ENCODE measurements at places on chromosomes 12 and 14.
A peak's percentile ranks its signal among the peaks of the same experiment; 100 is the strongest.

DNA sequence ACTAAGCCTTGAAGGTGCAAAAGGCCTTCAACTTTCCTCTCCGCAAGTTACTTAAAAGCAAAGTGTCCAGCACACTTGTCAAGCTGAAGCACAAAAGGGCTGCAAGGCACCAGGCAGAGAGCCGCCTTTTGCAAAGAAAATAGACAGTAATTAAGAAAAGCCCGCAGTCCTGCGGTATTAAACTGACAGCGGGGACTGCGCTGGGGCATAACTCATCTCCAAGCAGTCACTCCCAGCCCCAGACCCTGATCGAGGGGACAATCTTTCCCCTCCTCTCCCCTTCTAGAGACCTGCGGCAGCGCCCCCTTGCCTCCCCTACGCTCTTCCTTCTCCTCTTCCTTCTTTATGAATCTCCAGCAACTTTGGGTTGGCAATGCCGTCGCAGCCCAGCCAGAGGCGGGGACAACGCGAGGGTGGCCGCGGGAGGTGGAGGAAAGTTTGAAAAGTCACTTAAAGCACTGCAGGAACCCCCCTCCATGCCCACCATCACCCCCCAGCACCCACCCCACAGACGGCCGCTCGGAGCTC is 200.9 kb upstream of the CAND1 start:
- DNase-seq: peak; percentile 79

DNA sequence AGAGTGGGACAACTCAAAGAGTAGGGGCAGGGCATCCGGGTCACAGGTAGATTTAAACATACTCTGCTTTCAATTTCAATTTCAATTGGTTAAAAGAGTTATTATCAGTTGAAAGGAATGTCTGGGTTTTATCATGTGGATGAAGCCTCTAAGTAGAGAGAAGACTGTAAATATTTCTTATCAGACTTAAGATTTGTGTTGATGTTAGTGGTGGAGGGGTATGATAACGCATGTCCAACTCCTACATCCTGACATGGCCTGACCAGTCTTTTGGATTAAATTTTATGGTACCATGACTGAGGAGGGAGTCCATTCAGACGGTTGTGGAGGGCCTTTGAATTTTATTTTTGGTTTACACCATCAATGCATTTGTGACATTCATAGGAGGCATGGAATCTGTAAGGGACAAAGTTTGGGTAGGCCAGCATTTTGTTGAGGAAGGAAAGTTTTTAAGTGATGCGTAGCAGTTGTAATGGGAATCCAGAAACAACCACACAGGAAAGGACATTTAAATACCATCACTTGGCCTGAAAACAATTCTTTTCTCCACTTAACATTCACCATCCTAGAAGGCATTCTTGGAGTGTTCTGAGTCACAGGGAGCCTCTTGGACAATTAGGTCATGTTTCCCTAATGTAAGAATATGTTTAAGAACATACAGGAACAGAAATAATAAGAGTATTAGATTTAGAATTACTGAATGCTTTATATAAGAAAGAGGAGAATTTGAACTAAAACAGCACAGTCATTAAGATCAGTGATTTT is 371.9 kb downstream of the ATP23 start:
- no peak for DNase-seq

GRCh38 chr12:104507672-104508071 is 50.9 kb downstream of the CHST11 start:
- DNase-seq: no peak

- DNase-seq: no peak
Measured at GRCh38 chr12:75611041-75611440, 99.6 kb upstream of the KRR1 start.

- DNase-seq: no peak
Measured at GRCh38 chr12:131118371-131118770, 164.7 kb downstream of the ADGRD1 start.

GRCh38 chr14:32603992-32604565 is 275.0 kb downstream of the AKAP6 start:
- DNase-seq: no peak

DNA sequence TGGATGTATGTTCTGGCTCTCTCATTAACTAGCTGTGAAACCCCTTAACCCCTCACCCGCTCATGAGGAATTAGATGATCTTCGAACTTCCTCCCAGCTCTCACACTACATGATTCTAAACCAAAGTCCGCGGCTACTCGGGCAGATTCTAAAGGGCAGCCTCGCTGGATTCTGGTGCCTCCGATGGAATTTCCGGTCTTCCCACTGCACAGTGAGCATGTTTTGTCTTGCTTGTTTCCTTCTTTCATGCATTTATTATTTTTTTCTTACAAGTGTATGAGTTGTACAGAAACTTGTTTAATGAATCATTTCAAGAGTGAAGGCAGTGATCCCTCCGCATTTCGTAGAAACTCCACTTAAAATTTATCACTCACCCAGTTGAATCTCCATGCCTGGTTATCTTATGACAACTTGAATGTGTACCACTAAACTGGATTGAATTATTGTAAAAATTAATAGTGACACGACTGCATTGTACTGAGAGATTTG is 4.5 kb upstream of the HCAR3 start:
- no peak for DNase-seq

- DNase-seq: no peak
Measured at GRCh38 chr12:25855716-25856115, 102.8 kb upstream of the RASSF8 start.

- DNase-seq: peak; percentile 52
Measured at GRCh38 chr12:122138616-122139015, 35.4 kb downstream of the IL31 start.

GRCh38 chr12:71662849-71663560 is 643 bp downstream of the ZFC3H1 start:
- peak; percentile 85 for DNase-seq

DNA sequence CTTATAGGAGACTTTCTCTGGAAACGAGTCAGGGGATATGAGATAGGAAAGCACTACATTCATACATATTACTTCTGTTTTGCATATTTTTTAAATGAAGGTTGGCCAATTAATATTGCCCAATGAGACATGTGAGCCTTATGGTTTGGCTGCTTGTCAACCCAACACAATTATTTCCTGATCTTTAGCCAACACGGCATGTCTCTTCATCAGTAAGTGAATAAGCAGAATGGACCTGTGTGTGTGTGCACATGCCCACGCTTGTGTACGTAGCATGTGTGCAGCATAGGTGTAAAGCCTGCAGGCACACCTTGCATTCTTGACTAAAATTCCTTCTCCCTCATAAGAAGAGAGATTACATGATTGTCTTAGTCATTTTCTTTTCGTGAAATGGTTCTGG is 88.3 kb downstream of the STON2 start:
- DNase-seq: no peak

DNA sequence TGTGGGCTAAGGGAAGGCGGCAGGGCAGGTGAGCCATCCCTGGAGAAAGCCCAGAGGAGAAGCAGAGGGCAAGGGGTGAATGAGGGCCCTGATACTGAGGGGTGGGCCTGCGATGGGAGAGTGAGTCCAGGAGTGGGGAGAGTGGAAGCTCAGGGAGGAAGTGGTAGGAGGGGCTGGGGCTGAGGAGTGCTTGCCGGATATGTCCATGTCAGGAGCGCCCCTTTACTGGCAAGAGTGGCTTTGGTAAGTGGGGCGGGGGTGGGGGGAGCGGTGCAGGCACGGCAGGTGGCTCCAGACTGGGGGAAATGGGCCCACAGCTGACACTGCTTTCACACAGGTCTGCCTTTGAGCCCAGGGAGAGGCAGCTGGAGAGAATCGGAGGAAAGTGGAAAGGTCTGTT is 86.4 kb upstream of the GPR68 start:
- no peak for DNase-seq

DNA sequence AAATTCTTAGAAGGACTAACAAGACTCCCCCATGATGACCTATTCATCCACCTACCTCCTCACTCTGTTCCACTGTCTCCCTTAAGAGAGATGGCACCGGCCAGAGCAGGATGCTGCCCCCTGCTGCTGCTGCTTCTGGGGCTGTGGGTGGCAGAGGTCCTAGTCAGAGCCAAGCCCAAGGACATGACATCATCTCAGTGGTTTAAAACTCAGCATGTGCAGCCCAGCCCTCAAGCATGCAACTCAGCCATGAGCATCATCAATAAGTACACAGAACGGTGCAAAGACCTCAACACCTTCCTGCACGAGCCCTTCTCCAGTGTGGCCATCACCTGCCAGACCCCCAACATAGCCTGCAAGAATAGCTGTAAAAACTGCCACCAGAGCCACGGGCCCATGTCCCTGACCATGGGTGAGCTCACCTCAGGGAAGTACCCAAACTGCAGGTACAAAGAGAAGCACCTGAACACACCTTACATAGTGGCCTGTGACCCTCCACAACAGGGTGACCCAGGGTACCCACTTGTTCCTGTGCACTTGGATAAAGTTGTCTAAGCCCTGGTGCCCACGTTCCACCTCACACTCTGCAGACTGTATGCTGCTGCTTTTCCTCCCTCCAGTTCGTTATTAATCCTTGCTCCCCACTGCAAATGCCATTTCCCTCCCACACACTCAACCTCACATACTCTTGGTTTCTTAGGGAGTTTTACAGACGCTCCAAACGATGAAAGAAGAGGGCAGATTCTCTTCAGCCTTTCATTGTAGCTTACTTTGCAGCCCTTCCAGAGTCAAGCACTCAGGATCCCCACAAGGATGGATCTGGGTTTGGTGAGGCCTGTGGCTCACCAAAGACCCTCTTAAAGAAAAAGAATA is at the start of gene RNASE8:
Gene RNASE8 (plus strand): TSS at position 20 of the 873 bp plus-strand sequence. CDS start 71 bp downstream, at position 91.
- no peak for DNase-seq

Measured in islet precursor cell (in vitro differentiated cells).